ENCODE measurements at places on chromosomes 7 and 10. TPM values are rescaled to one million over a fixed set of nuclear protein-coding genes. Genes with fewer than 3 reads are reported as not detected.
A peak's percentile ranks its signal among the peaks of the same experiment; 100 is the strongest.

DNA sequence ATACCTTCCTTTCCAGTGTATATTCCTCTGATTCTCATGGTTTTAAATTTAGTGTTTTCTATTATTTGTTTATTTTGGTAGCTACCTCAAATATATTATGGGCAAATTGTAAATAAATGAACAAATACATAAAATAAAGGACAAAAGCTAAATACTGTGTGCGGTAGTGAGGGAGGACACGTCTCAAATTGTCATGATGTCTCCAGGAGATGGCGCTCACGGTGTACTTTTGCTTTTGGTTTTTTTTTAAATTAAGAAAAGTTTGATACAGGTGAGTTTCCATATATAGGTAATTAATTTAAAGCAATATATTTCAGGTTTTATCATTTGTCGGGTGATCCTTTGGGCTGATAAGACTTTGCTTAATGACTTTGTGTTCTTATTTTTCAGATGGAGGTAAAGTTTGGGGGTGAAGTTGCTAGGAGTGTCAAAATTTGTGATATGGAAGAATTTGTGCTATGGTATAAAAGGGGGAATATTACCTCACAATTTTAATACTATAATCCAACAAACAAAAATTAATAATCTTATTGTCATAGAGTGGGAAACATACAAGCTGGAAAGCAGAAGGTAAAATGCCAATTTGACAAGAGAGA, 68.4 kb upstream of the TMEM229A start:
- no peak for DNase-seq

DNA sequence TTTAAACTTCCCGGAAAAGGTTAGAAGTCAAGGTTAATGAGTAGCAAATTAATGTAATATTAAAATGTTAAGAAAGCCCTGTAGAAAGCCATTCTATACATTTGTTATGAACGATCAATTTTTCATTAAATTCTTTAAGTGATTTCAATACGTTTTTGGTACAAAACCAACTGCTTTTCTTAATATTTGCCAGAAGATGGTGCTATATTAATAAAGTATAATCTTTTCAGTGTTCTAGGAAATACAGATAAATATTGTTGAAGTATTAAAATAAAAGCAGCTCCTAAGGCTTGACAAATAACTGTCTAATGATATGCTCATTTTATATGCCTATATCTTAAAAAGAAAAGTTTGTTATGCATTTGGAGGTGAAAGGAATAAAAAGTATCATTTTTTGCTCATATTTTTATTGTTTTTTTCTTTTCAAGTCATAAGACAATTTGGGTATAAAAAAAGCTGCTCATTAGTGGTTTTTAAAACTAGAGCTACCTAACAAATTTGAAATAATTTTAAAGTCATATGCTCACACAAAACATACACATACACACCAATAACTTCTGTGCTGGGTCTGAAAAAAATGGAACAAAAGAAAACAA, 130.3 kb upstream of the POT1 start:
- no peak for DNase-seq

- DNase-seq, result no peak
Observed at GRCh38 chr7:102407910-102408309, 11.7 kb downstream of the PRKRIP1 start.

- no peak for DNase-seq
Observed at GRCh38 chr7:88922944-88923343, 127.4 kb upstream of the TEX47 start.

GRCh38 chr10:97687785-97688781, 1.0 kb upstream of the AVPI1 start:
- DNase-seq, result peak; percentile 46

DNA sequence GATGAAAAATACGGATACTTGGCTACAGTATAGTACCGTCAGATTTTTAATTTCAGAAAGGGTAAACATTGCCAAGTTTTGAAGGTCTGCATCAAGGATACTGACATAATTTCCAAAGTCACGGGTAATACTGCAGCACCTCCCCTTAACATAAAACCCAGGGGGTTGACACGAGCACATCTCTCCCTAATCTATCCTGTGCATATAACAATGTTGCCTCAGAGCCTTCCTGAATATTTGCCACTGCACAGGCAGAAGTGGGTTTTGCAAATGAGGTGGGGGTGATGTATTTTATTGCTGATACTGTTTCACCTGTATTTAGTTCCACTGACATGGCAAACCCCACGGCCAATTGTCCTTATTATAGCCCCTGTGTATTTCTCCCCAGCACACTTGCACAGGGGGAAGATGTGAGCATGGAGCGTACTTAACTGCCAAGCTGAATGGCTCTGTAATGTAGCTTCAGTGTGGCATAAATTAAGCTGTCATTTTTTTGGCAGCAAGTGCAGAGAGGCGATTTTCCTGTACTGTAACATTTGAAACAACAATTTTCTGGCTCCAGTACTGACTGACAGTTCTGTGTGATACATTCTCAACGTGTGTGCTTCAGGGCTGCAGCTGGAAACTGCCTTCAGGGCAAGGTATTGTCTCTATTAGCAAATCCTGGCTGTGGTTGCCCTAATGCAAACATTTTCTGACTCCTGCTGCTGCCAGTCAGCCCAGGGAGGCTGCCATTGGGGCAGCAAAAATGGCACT, 299.6 kb upstream of the SP4 start:
- DNase-seq, result no peak

DNA sequence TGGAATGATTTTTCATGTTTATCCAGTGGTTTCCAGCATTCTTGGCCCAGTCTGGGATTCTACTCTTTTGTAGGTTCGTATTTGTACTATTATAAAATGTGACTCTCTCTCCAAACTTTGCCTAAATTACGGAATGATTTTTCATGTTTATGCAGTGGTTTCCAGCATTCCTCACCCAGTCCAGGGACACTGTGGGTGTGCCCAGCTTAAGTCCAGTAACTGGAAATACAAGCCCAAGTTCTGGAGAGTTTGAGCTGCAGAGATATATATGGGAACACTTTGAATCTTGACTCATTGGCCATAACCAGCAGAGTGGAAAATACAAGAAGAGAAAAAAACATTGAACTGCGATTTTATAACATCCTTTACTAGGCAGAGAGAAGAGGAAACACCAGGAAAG, 5.9 kb upstream of the MAGI2 start:
- no peak for DNase-seq

GRCh38 chr7:74338366-74339108, 49.3 kb downstream of the CLIP2 start:
- DNase-seq, result no peak

GRCh38 chr10:5620966-5621365, 45.4 kb downstream of the ASB13 start:
- DNase-seq, result no peak

DNA sequence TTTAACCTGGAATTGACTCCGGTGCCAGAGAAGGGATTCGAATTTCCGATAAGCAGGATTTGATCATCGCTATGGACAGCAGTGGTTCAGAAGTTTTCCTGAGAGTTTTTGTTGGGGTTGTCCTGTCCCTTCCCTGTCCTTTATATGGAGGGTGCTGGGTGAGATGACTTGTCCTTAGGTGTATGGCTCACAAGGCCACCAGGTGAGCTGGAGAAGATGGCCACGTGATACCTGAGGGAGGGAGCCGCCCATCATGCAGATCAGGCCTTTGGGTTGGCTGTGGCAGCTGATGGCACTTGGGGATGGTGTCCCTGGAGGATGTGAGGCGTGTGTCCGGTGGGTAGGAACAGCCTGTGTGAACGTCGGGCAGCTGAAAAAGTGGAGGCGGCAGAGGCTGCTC, 187.7 kb downstream of the PTPN20 start:
- peak; percentile 60 for DNase-seq

- DNase-seq, result peak; percentile 68
Observed at GRCh38 chr10:68096913-68097516, 12.3 kb upstream of the MYPN start.

DNA sequence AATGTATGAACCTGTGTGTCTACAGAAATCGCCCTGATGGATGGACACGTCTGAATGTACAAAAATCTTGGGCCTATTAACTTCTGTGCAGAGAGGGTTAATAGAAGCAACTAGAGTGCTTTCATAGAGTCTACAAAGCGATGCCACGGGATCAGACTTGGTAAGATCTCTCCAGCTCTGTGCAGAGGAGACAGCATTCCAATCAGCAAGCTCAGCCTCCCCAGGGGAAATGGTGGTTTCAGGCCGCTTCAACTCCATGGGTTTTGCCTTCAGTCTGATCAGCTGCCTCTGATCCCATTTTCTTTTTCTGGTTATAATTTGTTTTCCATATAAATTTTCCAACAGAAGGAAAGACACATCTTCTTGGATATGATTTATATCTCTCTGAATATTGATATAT, 35.1 kb upstream of the COBL start:
- no peak for DNase-seq

- no peak for DNase-seq
Observed at GRCh38 chr7:114527589-114527988, 113.0 kb downstream of the FOXP2 start.

DNA sequence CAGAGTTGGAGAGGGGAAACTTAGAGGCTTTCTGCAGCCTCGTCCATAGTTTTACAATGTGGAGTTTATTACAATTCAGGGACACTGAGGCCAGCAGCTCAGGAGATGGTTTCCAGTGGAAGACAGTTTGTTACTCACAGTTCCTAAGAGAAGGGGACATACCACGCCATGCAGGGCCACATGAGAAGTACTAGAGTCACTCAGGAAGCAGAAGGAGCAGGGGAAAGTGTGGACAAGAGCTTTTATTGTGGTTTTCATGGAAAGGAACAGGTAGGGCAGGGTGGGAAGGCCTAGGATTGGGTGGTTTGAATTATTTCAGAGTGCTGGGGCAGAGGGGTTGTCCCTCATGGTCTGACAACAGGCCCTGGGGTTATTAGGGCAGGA, 292.1 kb upstream of the IGFBP3 start:
- no peak for DNase-seq

- DNase-seq, result no peak
Observed at GRCh38 chr7:668139-668931, 58.2 kb upstream of the DNAAF5 start.

DNA sequence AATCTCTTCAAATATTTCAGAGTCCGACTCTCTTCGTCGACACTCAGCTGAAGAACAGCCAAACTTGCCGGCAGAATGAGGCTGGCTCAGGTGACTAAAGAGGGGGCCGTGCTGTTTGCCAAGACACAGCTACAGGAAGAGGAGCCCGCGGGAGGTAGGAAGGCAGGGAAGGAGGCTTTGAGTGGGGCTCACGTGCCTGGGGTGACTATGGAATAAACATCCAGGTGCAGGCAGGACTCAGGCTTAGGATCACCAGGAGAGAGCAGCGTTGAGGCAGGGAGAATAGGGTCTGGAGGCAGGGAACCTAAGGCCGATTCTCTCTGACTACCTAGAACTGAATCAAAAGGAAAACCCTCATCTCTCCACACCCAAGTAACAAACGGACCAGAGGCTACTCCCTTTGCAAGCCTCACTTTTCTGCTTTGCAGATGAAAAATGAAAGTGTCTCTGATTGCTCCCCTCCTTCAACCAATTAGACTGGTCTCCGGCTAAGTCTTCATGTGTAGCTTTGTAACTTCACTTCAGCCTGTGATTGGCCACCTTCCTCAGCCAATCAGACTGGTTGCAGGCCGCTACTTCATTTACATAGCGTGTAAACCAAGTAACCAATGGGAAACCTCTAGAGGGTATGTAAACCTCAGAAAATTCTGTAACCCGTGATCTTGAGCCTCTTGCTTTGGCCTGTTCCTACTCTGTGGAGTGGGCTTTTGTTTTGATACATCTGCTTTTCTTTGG, 19.7 kb upstream of the BNIP3 start:
- peak; percentile 70 for DNase-seq

GRCh38 chr7:85765698-85766298, 578.9 kb upstream of the SEMA3D start:
- no peak for DNase-seq

DNA sequence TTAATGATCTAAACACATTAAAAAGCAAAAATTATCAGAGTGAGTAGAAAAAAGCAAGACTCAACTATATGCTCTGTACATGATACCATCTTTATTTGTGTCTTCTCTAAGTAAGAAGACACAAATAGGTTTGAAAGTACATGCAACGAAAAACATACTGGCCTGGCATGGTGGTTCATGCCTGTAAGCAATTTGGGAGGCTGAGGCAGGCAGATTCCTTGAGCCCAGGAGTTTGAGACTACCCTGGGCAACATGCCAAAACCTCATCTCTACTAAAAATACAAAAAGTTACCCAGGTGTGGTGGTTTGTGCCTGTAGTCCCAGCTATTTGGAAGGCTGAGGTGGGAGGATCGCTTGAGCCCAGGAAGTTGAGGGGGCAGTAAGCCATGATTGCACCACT, 78.1 kb upstream of the TOMM7 start:
- no peak for DNase-seq

- DNase-seq, result no peak
Observed at GRCh38 chr7:4279216-4279615, 402.9 kb upstream of the FOXK1 start.

DNA sequence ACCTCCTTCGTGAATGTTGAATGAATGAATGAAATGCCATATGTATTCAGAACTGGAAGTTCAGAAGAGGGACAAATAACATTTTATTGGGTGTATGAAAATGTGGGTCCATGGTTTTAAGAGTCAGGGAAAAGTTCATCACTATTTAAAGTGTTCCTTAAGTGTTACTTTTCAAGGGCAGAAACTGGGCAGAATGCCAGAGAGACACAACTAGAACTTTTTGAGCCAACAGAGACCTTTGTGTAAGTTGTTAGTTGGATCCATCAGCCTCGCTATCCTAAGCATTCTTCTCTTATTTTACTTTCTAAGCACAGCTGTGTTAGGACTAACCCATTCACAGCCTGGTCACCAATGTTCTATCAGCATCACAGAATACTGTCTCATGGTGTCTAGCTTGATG, 13.6 kb upstream of the TAF3 start:
- DNase-seq, result no peak

- peak; percentile 87 for DNase-seq
Observed at GRCh38 chr10:18104223-18104872, 35.9 kb upstream of the CACNB2 start.

The SLC26A3 gene
- total RNA-seq, result 0.13 TPM

The CPVL gene
- total RNA-seq, result 8.8 TPM

The CPA1 gene
- total RNA-seq, result not detected

The FUOM gene
- total RNA-seq, result 15.8 TPM

The NUTM2B gene
- total RNA-seq, result 2.4 TPM

The GSAP gene
- 11.4 TPM for total RNA-seq

The RGR gene
- total RNA-seq, result not detected

The ASZ1 gene
- total RNA-seq, result not detected

The ZNF488 gene
- total RNA-seq, result 0.88 TPM

The FAM25C gene
- 215 TPM for total RNA-seq
